ENCODE measurements at places on chromosomes 4 and X. TPM values are rescaled to one million over a fixed set of nuclear protein-coding genes. Genes with fewer than 3 reads are reported as not detected.

Gene USP17L25
- total RNA-seq = not detected

- DNase-seq = no peak
These were observed 834.4 kb upstream of the SLIT2 start for GRCh38 chr4:19417256-19417655.

Gene CXXC4
- total RNA-seq = not detected

DNA sequence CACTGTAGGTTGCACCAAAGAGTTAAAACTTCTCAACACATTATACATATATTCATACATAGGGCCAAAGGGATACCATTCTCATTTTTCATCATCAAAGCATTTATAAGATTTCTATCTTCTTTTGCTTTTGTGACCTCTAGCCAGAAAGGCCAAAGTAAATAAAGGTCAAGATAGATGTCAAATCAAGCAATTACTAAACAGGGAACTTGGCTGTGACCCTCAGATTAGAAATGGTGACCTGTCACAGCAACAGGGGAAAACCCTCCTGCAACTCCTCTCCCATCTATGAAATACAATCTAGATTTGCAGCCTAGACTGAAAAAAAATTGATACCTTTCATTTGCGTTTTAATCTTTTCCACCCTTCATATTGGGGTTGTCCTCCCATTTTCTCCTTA, 225.6 kb upstream of the FAM241A start:
- DNase-seq = no peak

- DNase-seq = no peak
These were observed 543.0 kb downstream of the SPRY1 start for GRCh38 chr4:123939621-123940020.

Gene RNF128
- not detected for total RNA-seq

Gene CCDC110
- total RNA-seq = 1.0 TPM

Gene SSX1
- total RNA-seq = not detected

Gene RASSF6
- total RNA-seq = not detected

DNA sequence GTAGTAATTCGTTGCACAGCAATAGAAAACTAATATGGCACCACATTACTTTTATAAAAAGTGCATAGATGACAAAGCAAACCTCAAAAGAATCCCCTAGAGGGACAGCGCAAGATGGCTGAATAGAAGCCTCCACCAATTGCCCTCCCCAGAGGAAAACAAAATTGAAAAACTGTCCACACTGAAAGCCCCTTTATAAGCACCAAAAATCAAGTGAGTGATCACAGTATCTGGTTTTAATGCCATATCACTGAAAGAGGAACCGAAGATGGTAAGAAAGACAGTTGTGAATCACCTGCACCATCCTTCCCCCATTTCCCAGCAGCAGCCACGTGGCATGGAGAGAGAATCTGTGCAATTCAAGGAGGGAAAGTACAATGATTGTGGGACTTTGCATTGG, 522.2 kb downstream of the GLUD2 start:
- DNase-seq = no peak

- DNase-seq = no peak
These were observed 128.7 kb downstream of the AKAP4 start for GRCh38 chrX:50072110-50072509.

GRCh38 chrX:43003204-43003565, 225.2 kb upstream of the PPP1R2C start:
- DNase-seq = no peak

- no peak for DNase-seq
These were observed 211.4 kb downstream of the LDB2 start for GRCh38 chr4:16687011-16687410.

Gene CCNA2
- total RNA-seq = 105 TPM

Gene USP51
- total RNA-seq = 3.9 TPM

GRCh38 chr4:152618971-152619370, 60.8 kb downstream of the TMEM154 start:
- DNase-seq = no peak

Gene CSN3
- total RNA-seq = not detected

Gene NLRP2B
- total RNA-seq = not detected

GRCh38 chr4:7879127-7879526, 60.5 kb downstream of the AFAP1 start:
- DNase-seq = no peak

- DNase-seq = no peak
These were observed 71.5 kb upstream of the VEGFC start for GRCh38 chr4:176864238-176864637.

- DNase-seq = no peak
These were observed 63.5 kb upstream of the PJA1 start for GRCh38 chrX:69228732-69229131.

GRCh38 chrX:72110051-72110875, 21.5 kb downstream of the RTL5 start:
- no peak for DNase-seq

DNA sequence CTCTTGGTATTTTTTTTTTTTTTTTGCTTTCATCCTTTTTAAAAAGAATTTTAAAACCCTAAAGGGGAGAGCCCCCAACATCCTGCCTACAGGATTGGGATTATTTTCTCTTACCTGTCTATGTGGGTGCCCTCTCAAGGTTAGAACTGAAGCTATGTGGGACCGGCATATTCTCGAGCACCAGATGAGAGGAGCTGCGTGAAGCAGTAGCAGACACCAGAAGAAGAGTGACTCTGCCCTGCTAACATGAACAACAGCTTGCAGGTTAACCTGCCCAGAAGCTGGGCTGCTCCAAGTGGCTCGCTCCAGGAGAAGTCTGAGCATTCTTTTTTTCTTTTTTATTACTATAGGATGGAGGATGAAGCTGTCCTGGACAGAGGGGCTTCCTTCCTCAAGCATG, 102.6 kb upstream of the SLC4A4 start:
- no peak for DNase-seq

GRCh38 chr4:17740702-17741101, 40.7 kb downstream of the FAM184B start:
- no peak for DNase-seq

DNA sequence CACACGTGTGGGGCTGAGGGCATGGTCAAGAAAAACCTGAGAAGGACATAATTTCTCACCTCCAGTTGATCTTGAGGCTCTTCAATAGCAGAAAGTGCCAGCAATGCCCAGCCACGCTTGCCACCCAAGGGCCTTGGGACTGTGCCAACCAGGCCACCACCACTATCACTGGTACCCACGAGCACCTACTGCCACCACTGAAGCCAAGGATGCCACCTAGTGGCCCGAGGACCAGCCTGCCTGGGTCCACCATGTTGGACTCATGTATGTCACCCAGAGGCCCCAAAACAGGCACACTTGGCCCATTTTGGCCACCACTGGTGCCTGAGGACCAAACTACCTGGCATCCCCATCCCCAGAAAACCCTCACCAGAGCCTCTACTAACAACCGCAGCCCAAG, 191.8 kb downstream of the ADAM29 start:
- no peak for DNase-seq

GRCh38 chr4:147582386-147583060, 34.7 kb upstream of the TMEM184C start:
- DNase-seq = no peak

DNA sequence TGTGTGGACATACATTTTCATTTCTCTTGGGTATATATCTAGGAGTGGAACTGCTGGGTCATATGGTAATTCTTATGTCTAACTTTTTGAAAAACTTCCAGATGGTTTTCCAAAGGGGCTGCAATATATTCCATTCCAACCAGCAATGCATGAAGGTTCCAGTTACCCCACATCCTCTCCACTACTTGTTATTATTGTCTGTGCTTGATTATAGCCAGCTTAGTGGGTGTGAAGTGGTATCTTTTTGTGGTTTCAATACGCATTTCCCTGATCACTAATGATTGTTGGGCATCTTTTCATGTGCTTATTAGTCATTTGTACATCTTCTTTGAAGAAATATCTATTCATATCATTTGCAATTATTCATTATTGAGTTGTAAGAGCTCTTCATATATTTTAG, 31.5 kb upstream of the S100G start:
- no peak for DNase-seq

DNA sequence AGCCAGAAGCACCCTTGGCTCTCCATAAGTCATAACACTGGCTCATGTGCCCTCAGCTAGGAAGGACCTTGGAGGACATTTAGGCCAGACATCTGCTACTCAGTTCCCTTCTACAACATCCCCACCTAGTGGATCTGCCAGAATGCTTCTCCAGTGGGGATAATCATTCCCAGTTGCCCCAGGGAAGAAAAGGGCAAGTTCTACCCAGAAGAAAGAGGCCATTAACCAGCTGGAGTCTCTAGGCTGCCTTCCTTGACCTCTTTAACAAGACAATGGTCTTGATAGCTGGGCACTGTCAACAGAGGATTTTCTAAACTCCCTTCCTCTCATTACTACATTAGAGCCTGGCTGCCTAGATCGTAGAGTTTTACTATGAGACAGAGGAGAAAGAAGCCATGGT, 42.0 kb downstream of the LGI2 start:
- DNase-seq = no peak

GRCh38 chr4:2448589-2448988, 20.3 kb upstream of the RNF4 start:
- DNase-seq = no peak

Gene STPG2
- 0.18 TPM for total RNA-seq

DNA sequence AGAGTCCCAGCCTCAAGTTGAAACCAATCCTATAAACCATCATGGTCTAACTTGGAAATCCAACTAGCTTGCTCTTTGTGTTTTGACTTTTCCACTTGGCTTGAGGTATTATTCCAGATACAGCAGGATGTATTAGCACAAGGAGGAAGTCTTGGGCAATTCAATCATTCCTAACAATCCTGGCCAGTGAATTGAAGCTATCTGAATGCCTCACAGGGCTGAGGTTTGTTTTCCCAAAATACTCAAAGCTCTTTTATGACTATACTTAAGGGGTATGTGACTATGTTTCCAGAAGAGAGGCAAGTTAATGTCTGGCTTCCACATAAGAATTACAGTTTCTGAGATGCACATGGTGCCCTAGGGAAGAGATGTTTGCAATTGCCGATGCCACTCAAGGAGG, 66.8 kb upstream of the SH3RF1 start:
- no peak for DNase-seq

Gene PDHA2
- total RNA-seq = not detected

DNA sequence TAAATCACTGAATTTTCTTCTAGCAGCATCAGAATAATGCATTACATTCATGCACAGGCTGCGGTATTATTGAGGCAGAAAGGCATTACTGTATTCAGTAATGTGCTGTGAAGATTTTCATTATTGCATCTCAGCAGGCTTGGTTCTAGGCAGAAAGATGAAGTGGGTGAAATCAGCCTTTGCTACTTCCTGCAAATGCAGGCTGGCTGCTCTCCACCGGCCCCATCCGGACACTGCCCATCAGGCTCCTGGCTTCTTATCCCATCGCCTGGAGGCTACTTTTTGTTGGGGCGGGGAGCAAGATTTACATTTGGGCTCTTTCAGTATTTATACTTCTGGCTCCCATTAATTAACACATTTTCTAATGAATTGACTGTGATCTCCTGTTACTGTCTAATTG, 117.8 kb downstream of the FRAS1 start:
- no peak for DNase-seq

DNA sequence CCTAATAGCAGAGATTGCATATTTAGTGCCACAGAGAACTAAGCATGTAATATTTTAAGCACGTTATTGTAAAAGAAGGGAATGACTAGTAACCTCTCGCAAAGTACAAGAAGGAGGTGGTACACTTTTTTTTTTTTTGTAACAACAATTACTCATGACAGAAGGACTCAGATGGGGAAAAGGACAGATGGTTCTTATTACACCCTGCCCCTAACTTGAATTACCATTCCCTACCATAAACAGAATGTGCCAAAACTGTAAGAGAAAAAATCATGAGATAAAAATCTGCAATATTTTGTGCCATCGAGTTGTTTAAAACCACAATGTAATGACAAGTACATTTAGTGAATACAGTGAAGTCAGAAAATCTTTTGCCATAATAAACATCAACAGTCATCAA, 33.0 kb upstream of the RAPGEF2 start:
- no peak for DNase-seq

GRCh38 chrX:16666541-16666940, 16.6 kb downstream of the S100G start:
- DNase-seq = no peak

DNA sequence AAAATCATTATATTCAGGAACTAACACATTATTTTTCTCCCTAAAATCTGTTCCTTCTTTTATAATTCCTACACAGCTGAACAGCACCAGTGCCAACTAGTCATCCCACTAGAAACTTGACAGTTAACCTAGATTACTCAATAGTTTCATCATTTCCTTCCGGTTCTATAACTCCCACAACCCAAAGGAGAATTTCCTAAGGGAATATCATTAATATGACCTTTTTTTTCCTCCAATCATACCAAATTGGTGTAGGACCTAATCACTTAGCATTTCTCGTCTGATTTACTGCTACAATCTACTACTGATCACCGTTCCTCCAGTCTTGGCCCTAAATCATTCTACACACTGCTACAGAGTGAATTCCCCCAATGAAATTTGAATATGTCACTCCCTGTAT, 45.9 kb downstream of the WDFY3 start:
- no peak for DNase-seq

DNA sequence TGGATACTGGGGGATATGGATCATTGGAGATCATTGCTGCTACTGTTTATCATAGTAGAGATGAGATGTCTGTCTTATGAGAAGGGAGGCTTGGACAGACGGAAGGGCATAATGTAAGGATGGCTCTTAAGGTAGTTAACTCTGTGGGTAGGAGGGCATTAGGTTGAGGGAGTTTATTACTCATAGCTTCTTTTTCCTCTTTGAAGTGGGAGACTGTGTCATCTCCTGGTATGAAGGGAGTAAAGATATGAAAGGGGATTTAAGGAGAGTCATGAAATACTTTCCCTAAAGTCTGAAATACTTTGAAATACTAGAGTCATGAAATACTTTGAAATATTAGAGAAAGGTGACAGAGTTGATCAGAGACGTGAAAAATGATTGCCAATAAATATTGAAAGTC, 255.5 kb upstream of the PITX2 start:
- DNase-seq = no peak

Gene TRMT10A
- total RNA-seq = 6.1 TPM

Gene FAM156B
- 23.3 TPM for total RNA-seq

- DNase-seq = no peak
These were observed 69.8 kb upstream of the TTC29 start for GRCh38 chr4:147015491-147015890.

DNA sequence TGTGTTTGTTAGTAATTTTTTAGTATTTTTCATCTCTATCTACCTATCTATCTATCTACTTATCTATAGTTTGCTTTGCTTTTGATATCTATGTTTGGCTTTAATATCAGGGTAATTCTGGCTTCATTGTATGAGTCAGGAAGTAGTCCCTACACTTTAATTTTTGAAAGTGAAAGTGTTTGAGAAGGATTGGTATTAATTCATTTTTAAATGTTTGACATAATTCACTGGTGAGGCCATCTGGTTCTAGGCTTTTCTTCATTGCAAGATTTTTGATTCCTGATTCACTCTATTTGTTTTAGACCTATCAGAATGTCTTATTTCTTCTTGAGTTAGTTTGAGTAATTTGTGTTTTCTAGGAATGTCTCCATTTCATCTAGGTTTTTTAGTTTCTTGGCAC, 20.2 kb upstream of the TCP11X2 start:
- DNase-seq = no peak

DNA sequence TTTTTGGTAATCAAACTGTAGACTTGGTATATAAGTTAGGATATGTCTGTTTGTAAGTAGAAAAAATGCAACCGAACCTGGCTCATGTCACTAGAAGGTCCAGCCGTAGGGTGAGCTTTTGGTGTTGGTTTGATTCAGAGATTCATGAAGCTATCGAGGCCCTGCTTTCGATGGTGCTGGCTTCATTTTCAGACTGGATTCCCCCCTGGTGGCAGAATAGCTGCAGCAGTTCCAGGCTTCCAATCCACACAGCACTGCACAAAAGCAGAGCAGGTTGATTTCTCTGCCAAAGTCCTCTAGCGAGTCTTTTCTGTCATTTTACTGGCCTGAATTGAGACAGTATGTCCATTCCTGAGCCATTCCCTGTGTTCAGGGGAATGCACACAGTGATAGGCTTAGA, 33.1 kb downstream of the PDK3 start:
- DNase-seq = no peak

Gene FTSJ1
- total RNA-seq = 58.4 TPM

Data from activated naive CD4-positive, alpha-beta T cell treated with anti-CD3 and anti-CD28 coated beads, Interleukin-2, amount 50 U/mL, for 72 hours (primary cell).